Germinal center (tissue), 1 donor: ENCODE measurements at places on chromosomes 6 and 20.
A peak's percentile ranks its signal among the peaks of the same experiment; 100 is the strongest.

DNA sequence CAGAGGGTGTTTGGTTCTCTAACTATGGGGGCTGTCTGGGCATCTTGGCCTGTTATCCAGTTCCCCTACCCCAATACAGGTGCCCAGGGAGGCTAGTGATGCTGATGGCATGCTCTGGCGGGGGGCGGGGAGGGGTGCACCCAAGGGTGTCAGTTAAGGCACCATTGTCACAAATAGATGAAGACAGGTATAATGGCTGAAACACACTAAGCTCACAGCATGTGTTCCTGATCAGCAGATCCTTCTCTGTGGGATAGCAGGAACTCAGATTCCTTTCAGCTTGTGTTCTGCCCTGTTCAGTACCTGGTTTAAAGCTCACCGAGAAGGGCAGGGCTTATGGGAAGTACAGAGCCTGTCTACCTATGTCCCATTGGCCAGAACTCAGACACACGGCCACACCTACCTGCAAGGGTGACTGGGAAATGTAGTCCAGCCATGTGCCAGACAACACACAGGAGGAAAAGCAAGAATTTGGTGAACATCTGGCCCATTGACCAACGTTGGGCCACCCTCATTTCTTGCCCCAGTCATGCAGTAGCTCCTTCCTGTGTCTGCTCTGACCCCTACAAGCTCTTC lies 3.4 kb upstream of the RSPO4 start:
- DNase-seq: peak; percentile 62

DNA sequence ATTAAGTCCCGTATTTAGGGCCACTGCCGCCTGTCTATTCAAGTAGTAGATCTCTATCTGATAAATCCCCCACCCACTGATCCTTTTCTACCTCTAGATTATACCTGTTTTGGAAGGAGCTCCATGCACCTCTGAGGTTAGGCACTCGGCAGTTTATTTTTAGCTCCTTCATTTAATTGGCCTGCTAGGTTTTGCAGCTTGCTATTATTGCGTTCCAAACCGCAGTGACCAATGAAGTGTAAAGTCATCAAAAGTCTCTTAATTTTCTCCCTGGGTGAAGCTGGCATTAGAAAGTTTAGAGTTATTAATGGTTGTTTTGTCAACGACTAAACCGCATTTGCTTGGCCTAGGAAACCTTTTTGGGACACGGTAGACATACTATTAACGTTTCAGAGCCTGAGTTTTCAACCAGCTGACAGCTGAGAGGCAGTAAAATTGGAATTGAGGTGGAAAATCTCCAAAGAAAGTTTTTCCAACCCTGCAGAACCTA lies 60.0 kb downstream of the RFPL4B start:
- no peak for DNase-seq

DNA sequence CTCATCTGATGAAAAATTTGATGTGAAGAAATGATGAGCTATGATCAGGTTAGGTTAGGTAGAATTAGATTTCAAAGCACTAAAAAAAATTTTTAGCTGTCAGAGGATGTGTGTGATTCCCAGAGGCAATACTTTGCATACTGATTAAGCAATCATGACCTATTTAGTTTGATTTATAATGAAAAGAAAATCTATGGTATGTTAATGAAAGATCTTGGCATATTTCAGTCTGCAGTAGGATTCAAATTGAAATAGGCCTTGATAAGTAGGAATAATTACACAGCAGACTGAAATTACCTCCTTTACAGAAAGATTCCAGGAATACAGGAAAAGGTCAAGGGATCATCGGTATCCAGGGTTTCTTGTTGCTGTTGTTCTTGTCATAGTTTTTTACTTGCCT lies 69.3 kb downstream of the HDDC2 start:
- DNase-seq: no peak

GRCh38 chr6:117666881-117667280 lies 8.4 kb upstream of the NUS1 start:
- DNase-seq: no peak

DNA sequence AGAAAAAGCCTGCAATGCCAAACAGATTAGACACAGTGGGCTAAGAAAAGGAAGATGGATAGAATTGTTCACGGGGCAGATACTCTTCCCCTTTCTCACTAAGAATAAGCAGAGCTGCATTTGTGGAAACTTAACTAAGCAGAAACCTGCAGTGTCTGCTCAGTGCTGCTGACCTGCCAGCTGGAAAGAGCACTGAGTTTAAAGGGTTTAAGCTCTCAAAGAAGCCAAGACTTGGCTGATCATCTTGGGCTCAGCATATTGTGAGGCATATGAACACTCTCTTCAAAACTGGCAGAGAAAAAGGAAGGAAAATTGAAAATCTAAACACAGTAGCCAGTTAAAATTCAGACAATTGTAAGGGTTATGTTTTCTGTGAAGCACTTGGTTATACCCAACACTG lies 711.1 kb upstream of the EPHA7 start:
- DNase-seq: no peak

GRCh38 chr6:111357705-111358104 lies 125.3 kb downstream of the REV3L start:
- DNase-seq: no peak

- DNase-seq: no peak
Measured at GRCh38 chr6:137871831-137872454, 4.9 kb downstream of the TNFAIP3 start.

GRCh38 chr6:41671376-41671775 lies 33.1 kb downstream of the MDFI start:
- DNase-seq: no peak

DNA sequence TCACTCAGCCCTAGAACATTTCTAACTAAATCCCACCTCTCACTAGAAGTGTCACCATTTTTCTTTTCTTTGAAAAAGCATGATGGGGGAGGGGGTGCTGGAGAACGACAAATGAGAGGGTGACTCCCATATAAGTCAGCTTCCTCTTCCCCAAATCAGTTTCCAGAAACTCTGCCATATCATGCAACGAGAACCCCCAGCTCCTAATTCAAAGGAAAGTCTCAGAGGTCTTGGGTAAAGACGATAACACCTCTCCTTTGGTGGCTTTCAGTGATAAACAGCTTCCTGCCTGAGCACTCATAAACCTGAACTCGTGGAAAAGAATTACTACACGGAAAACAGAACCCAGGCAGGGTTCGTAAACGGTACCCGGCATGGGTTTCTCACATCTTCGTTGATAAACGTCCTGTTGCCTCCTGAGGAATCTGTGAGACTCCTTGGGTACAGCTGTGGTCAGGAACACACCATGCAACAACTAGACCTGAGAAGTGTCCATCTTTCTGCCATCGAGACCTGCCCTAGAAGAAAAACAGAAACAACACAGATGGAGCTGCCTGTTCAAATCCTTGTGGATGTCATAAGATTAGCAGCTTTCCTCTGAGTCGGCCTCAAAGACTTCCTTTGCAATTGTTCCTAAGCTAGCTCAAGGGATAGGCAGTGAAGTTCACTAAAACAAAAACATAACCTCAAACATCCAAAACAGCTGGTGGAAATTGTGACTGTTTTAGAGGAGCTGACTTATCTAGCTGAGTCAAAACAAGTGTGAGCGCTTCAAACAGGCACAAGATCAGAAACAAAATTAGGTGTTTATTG lies 185.8 kb upstream of the PRDM1 start:
- no peak for DNase-seq

DNA sequence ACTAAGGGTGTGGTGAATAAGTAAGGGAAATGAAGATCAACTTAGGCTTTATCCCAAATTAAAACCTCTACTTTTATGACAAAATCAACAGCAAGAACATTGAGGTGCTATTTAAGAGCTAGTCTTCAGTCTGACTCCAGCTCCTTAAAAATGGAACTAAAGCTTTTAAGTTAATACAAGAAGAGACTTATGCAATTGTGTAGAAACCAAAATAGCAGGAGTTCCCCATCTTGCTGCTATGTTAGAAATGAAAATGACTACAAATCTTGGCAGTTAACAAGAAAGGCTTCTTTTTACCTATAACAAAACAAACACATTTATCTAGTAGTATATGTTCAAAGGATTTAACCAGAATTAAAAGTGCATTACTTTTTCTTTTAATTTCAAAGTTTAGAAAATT lies 25.7 kb downstream of the HMGN3 start:
- no peak for DNase-seq

- DNase-seq: no peak
Measured at GRCh38 chr6:57102976-57103375, 13.0 kb downstream of the ZNF451 start.

DNA sequence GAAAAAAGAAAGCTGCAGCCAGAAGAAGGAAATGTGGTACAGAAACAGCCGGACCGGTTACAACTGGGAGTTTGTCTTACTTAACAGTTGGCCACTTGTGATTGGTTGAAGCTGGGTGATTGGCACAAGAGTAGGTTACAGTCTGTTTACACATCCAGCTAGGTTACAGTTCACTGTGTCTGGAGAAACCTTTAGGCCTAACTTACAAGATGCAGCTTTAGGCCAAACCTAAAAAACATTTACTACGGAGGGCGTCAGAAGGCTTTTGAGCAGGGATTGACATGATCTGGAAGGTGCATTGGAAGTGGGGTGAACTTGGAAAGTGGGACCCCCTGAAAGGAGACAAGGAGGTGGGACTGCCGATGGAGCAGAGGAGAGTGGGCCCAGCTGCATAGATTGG lies 122.3 kb downstream of the BANF2 start:
- no peak for DNase-seq
